ENCODE measurements at places on chromosomes 1 and 21.
A peak's percentile ranks its signal among the peaks of the same experiment; 100 is the strongest.

GRCh38 chr1:242641461-242641860 lies 117.0 kb upstream of the PLD5 start:
- DNase-seq = no peak

DNA sequence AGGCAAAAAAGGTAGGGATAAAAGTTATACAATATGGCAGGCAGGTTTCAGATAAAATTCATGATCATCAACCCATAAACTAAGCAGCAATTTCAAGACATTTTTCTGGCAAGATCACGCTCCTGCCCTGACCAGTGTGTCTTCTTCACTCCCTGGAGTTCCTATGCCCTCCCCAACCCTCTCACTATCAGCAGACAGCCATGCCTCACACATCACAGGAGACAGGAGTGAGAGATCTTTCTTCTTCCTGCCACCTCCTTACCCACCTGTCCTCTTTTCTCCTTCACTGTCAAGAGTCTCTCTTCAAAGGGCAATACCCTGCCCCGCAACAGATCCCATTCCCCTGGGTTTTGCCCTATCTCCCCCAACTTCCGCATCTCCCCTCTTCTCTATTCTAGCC lies 28.4 kb downstream of the COA6 start:
- DNase-seq = no peak

GRCh38 chr1:72280711-72281110 lies 1.6 kb downstream of the NEGR1 start:
- no peak for DNase-seq

DNA sequence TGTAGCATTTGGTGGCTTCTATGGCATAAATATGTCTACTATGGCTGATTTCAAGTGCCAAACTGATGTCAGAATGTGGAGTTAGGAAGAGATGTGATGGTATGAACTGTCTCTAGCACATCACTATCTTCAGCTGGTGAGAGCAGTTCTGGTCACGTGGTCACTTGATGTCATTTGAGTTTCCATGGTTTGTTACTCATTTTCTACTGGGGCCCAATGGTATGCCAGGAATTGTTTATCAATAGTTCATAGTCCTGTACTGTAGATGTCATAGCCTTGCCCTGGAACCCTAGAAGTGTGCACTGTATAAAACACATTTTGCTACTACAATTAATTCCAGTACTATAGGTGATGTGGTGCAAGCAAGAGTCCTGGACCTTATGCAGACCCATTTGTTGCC lies 153.7 kb downstream of the PDE4B start:
- DNase-seq = no peak

- peak; percentile 47 for DNase-seq
Observed at GRCh38 chr1:169890761-169891538, 2.7 kb downstream of the SCYL3 start.

- DNase-seq = no peak
Observed at GRCh38 chr1:5928714-5929400, 63.4 kb downstream of the NPHP4 start.

GRCh38 chr21:44907225-44907965 lies 13.3 kb downstream of the ITGB2 start:
- DNase-seq = no peak

- DNase-seq = no peak
Observed at GRCh38 chr1:224266105-224266914, 63.7 kb downstream of the NVL start.

All from NCI-H510A (cell line).